ENCODE measurements at places on chromosomes 16 and 17. TPM values are rescaled to one million over a fixed set of nuclear protein-coding genes. Genes with fewer than 3 reads are reported as not detected.

TMC6 gene
- total RNA-seq: not detected

TBC1D3K gene
- total RNA-seq: not detected

- no peak for DNase-seq
Measured at GRCh38 chr17:22411185-22411784, 719.0 kb downstream of the KCNJ18 start.

GRCh38 chr17:7079581-7080455 lies at the start of gene CLEC10A:
Gene CLEC10A (minus strand): TSS chr17:7080251. CDS start chr17:7078812, 1,439 bp downstream.
- no peak for DNase-seq

GRCh38 chr17:1941272-1942065 lies 83.7 kb downstream of the RTN4RL1 start:
- no peak for DNase-seq

DNA sequence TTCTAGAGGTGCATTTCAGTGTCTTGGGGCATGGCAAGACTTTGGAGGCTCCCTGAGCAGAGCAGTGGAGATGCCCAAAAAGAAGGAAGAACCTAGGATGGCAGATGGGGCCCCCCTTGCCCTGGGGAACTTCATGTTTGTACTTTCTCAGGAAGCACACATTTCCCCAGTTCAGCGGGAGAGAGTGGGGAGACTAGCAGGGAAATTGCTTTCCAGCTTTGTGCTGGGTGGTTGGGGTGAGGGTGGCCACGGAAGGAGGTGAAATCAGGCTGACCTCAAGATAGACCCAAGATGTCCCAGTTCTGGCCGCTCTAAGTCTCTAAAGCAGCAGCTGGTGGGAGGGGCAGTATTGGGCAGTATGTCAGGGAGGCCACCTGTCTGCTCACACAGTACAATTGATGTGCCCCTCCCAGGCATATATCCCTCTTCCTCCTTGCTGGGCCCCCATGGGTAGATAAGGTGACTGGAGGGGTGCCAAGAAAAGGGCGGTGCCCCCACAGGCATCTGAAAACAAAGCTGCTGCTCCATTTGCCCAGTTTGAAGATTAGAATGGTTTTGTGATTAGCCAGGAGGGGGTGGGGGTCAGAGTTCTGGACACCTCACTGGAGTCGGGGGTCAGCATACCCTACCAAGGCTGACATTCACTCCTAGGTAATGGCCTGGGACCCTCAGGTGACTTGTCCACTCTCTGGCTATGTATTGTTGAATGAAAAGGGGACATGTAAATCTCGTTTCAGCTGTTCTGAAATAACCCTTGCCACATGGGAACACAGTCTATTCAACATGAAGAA lies 17.1 kb upstream of the NAGLU start:
- no peak for DNase-seq

DNA sequence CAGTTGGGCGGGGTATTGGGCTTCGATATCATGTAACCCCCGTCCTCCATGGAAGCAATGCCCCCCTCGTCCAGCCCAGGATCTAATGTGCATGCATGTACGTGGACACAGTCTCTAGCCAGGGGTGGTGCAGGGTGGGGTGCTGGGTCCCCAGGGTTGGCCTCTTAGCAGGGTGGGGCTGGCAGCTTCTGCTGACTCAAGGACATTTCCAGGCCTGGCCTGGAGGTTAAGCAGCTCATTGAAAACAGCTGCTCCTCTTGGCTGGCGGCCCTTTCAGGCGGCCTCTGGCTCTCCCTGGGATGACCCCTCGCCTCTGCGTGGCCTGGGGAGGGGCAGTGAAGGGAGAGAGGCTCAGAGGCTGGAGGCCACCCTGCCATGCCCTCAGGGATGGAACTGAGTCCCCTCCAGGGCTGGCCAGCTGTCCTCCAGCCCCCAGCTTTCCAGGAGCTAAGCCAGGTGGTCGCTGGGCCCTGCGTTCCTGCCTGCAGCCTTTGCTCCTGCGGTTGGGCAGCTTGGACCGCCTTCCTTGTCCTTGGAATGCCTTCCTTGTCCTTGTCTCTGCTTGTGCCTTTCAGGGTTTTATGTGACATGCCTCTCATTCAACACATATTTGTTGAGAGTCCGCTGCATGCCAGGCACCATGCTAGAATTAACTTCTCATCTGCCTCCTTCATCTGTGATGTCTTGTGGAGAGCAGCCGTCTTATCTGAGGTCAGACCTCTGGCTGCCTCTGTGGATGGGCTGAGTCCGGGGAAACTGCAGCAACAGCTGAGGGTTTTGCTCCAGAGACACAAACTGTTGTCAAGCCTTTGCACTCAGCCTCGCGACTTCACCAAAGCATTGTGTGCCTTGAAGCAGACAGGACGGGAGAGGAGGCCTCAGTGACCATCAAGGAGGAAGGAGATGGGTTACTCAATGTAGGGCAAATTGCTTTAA lies 26.6 kb downstream of the MRC2 start:
- peak; percentile 85 for DNase-seq

DNA sequence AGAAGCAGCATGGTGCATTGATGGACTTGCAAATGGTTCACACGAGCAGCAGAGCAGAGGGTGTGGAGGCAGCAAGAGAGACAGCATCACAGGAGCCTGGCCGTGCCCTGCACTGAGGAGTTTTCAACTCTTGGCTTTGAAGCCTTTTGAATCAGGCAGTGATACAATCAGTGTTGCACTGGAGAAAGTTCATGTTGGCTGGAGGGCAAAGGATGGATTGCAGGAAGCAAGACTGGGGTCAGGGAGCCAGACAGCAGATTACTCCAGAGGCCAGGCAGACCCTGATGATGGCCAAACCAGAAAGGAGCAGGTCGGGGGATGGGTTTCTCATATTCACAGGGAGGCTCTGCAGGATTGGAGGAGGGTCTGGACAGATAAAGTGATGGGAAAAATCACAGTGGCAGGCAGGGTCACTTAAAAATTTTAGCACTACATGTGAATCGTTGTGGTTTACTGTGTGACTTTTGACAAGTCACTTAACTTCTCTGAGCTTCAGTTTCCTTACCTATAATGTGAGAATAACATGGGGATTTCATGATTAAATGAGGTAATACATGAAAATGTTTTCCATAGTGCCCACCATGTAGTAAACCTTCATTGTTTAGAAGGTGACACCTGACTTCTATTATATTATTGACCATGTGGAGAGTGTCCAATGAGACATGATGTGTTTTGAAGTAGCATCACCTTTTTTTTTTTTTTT lies 125.3 kb downstream of the SALL1 start:
- no peak for DNase-seq

GRCh38 chr16:78503602-78504001 lies 404.1 kb downstream of the WWOX start:
- peak; percentile 52 for DNase-seq

- DNase-seq: no peak
Measured at GRCh38 chr17:78317794-78318400, 42.0 kb downstream of the SOCS3 start.

GRCh38 chr17:3773511-3773910 lies 27.5 kb downstream of the ITGAE start:
- peak; percentile 73 for DNase-seq

GRCh38 chr17:3818786-3819185 lies 17.8 kb upstream of the ITGAE start:
- peak; percentile 46 for DNase-seq

DNA sequence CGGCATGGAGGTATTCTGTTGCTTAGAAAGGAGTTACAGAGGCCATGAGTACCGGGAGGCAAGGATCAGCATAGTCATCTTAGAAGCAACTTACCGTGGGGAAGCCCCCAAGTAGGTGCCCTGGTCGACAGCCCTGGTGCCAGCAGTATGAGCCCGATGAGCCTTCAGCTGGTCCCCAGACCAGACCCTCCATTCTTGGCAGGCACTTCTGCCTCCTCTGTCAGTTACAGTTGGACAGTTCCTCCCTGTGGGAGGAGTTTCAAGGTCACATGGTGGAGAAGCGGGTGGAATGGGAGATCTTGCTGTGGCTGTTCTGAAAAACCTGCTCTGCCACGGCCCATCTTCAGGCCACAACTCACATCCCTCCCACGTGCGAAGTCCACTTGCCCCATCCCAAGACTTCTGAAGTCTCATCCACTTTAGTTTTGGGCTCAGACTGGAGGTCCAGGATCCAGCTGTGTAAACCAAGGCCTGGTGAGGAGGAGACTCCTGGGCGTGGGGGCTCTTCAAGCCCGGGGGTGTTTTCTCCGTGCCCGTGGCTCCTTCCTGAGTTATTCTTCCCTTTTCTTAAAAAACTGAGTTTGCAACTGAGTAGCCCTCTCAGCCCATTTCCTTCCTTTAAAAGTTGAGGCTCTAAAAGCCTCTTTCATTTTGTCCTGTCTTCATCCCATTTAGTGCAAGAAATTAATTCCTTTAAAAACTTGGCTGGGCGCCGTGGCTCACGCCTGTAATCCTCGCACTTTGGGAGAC lies 133.5 kb downstream of the SEC14L1 start:
- DNase-seq: no peak

SGSH gene
- total RNA-seq: 21.2 TPM

ORMDL3 gene
- total RNA-seq: 60.4 TPM

- DNase-seq: no peak
Measured at GRCh38 chr16:85435286-85435685, 177.8 kb upstream of the GSE1 start.

DNA sequence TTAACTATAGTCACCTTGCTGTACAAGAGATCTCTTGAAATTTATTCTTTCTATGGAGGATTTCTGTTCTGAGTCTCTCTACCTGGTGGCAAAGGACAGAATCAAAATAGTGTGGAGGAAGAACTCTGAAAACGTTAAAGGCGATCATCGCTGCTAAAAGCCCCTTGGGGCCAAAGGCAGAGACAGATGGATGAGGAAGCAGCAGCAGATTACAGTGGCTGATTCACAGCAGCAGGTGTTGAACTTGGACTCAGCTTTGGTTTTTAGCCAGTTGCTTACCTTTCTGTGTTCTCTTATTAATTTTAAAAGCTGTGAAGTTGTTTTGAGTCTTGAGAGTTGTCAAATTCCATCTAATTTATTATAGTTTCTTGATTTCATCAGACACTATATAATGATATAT lies 956.1 kb upstream of the GOT2 start:
- DNase-seq: no peak

- DNase-seq: no peak
Measured at GRCh38 chr16:84056933-84057332, 14.3 kb upstream of the SLC38A8 start.

- peak; percentile 90 for DNase-seq
Measured at GRCh38 chr16:69397821-69398521, 12.2 kb upstream of the TERF2 start.

DNA sequence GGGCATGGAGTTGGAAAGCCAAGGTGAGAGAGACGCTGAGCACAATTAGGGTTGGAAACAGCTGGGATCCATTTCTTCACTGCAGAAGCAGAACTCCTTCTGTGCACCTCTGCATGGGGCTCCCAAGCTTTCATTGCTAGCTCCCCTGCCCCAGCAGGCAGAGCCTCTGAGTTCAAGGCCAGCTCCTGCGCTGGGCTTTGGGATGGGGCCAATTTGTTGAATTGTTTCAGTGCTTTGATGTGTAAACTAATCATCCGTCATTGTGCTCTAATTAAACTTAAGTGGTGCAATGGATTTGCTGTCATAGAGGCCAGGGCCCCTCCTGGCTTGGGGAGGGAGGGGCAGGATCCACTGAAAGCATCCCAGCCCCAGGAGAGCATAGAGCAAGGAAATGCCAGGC lies 13.5 kb upstream of the LYRM9 start:
- DNase-seq: no peak

DNA sequence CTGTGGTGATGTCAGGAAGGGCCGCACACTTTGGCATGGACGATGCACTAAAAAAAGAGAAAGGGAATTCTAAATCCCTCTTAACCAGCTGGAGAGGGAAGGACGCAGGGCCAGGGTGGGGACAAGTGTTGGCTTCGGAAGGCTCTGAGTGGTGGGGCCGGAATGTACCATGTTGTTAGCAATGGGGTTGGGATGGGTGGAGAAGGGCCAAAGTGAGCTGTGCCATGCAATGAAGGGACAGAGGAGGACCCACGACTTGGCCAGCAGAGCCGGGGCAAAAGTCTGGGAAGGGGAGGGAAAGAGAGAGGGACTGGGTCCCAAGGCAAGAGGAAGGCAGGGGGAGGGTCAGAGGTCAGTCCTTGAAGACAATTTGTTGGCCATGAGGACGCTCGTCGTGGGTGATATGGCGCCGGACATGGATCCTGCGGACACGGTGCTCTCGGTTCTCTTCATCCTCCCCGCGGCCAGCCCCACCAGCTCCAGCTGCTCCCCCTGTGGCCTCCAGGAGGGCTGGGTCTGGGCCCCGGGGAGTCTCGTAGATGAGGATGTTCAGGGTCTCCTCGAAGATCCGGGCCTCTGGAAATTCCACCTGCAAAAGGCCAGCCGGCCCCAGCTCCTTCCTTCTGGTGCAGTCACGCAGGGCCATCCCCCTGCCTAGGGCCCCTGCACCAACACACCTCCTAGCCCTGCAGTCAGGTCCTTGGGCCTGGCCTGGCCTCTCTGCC lies 6.4 kb downstream of the ASPHD1 start:
- DNase-seq: no peak
